ENCODE measurements at places on chromosomes 1 and 21.
A peak's percentile ranks its signal among the peaks of the same experiment; 100 is the strongest.

DNA sequence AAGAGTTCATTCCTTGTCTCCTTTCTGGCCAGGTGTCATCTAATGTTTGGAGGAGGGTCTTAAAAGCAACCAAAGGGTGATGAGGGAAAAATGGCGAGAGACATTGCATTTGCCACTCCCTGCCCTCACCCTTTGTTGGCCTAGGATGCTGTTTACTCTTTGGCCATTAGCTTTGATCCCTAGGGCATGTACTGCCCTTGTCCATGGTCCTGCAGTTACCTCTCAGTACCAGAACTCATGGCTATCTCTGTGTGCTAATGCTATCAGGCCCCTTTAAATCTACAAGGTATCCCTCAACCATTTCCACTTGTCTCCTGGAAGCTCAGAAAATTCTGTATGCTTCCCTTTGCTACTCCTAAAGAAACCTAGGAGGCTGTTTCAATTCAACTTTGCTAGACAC lies 424.8 kb upstream of the PLXNA2 start:
- no peak for DNase-seq

- DNase-seq, result no peak
These were observed 21.4 kb upstream of the LBR start for GRCh38 chr1:225449261-225449660.

DNA sequence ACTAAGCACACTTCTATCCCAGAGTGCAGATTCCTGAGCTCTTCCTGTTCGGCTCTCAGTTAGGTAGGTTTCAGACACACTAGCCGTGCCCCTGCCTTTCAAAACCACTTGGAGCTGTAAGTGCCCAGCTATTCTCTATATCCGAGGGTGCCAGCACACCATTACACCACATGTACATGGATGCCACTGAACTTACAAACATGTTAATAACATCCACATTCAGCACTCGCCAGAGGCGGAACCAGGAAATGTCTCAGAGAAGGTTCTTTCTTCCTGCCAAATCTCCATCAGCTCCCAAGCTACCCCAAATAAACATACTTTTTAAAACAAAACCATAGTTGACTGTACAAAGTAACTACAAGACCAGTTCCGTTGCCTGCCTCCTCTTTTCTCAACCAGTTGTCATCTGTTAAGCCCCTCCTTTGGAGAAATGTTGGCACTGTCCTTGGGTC lies 78.4 kb upstream of the CTTNBP2NL start:
- DNase-seq, result no peak

- no peak for DNase-seq
These were observed 8.4 kb downstream of the PCBP3 start for GRCh38 chr21:45651921-45652320.

DNA sequence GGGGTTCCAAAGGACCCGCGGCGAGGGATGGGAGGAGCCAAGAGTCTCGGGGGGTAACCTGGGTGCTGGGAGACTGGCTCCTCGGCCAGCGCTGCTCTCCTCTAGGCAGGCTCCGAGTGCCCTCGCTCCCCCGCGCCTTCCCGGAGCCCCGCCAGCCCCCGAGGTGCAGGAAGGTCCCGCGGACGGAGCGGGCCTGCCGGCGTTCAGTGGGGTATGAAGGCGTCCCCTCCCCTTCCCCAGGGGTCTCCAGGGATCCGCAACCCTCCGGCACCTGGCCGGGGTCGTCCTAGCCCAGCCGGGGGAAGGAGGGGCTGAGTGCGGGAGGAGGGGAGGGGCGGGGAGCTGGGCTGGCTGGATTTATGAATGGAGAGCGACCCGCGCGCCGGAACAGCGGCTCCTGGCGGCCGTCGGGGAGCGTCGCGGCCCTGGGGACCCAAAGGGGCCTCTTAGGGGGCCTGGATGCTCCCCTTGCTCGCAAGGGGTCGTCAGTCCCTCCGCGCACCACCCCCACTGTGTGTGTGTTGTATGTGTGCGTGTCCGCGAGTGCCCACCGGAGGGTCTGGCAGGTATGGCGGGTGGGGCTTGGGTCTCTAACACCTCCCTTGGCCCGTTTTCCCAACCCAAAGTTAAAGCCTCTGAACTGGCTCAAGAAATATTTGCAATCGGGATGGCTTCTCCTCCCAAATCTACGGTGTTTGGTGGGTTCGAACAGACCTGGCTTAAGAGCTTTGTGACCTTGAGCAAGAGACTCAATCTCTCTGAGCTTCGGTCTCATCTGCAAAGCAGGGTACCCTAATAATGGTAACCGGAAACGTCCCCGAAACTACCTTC lies 642 bp downstream of the HCRTR1 start:
- DNase-seq, result peak; percentile 84

All from retina (tissue), 1 donor.